ENCODE measurements at places on chromosomes 2 and 18. TPM values are rescaled to one million over a fixed set of nuclear protein-coding genes. Genes with fewer than 3 reads are reported as not detected.

Gene CAPN14
- 0.35 TPM for total RNA-seq

Gene PPP1R1C
- total RNA-seq = 27.5 TPM

Gene AQP12B
- total RNA-seq = not detected

Gene CFAP65
- total RNA-seq = not detected

Gene IWS1
- total RNA-seq = 51.3 TPM

Gene FAHD2B
- 28.8 TPM for total RNA-seq

Gene ANKRD30BL
- total RNA-seq = not detected

Gene RALB
- 86.6 TPM for total RNA-seq

Gene MARCO
- not detected for total RNA-seq

Gene RAD51AP2
- total RNA-seq = not detected

Gene RGPD6
- total RNA-seq = 21.2 TPM

Gene REEP1
- total RNA-seq = 0.25 TPM

Gene KIAA2012
- total RNA-seq = not detected

Gene KCNK3
- total RNA-seq = not detected

Gene GALNT3
- 33.1 TPM for total RNA-seq

Gene RNU2-63P
- total RNA-seq = 3.9 TPM

GRCh38 chr18:11976315-11977152 is 4.8 kb upstream of the IMPA2 start:
- no peak overlapping the region for H3K4me3 ChIP-seq
- DNase-seq = no peak
- H3K27me3 ChIP-seq = no peaks in the 10 kb centered on the region
- H3K36me3 ChIP-seq = no peaks in the 10 kb centered on the region
- H3K4me1 ChIP-seq = peaks cover 19% of the 10 kb centered on the region

DNA sequence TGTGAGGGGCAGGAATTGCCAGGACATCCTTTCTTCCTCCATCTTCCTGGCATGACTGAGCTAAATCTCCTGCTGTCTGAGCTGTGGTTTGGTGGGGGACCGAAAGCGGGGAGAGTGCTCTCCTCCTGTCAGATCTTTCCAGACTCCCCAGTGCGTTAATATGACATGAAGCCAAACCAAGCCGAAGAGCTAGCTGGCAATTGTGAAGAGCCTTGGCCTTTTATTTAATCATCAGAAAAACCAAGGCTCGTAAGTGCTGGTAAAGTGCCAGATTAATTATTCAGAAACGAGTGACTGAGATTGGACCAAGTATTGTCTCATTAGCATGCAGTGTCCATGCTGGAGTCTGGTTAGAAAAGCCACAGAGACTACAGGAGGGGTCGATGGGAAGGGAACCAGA is 14.5 kb upstream of the LRPPRC start:
- peaks cover 63% of the 10 kb centered on the region for H3K27me3 ChIP-seq
- no peak overlapping the region for H3K27ac ChIP-seq
- no peak for DNase-seq
- H3K4me1 ChIP-seq = no peaks in the 10 kb centered on the region

GRCh38 chr2:139099721-139100120 is 319.5 kb upstream of the NXPH2 start:
- H3K4me3 ChIP-seq = no peak overlapping the region
- H3K4me1 ChIP-seq = no peaks in the 10 kb centered on the region
- no peaks in the 10 kb centered on the region for H3K36me3 ChIP-seq
- H3K27ac ChIP-seq = no peak overlapping the region

- H3K36me3 ChIP-seq = no peaks in the 10 kb centered on the region
- H3K27me3 ChIP-seq = no peaks in the 10 kb centered on the region
- DNase-seq = peak; percentile 54
- no peaks in the 10 kb centered on the region for H3K4me1 ChIP-seq
- H3K4me3 ChIP-seq = no peak overlapping the region
These were observed 119.7 kb downstream of the PMAIP1 start for GRCh38 chr18:60019463-60019840.

GRCh38 chr2:172571245-172571644 is 15.4 kb downstream of the PDK1 start:
- no peak for DNase-seq
- H3K4me1 ChIP-seq = no peaks in the 10 kb centered on the region
- H3K36me3 ChIP-seq = peaks cover 77% of the 10 kb centered on the region

- no peaks in the 10 kb centered on the region for H3K36me3 ChIP-seq
- H3K4me1 ChIP-seq = peaks cover 34% of the 10 kb centered on the region
- DNase-seq = peak; percentile 87
- no peak overlapping the region for H3K4me3 ChIP-seq
- no peaks in the 10 kb centered on the region for H3K27me3 ChIP-seq
- peak overlapping the region; percentile 51 for H3K27ac ChIP-seq
These were observed 5.8 kb upstream of the SRBD1 start for GRCh38 chr2:45616658-45617411.

GRCh38 chr2:221337957-221338685 is 234.0 kb downstream of the EPHA4 start:
- no peak overlapping the region for H3K27ac ChIP-seq
- H3K4me3 ChIP-seq = no peak overlapping the region
- peak; percentile 33 for DNase-seq
- no peaks in the 10 kb centered on the region for H3K4me1 ChIP-seq
- no peaks in the 10 kb centered on the region for H3K36me3 ChIP-seq

- no peak overlapping the region for H3K4me3 ChIP-seq
- no peaks in the 10 kb centered on the region for H3K4me1 ChIP-seq
- no peak for DNase-seq
- no peak overlapping the region for H3K27ac ChIP-seq
These were observed 94.5 kb downstream of the DPP4 start for GRCh38 chr2:161979490-161979889.

GRCh38 chr18:3447068-3447894 is 2.7 kb upstream of the TGIF1 start:
- no peak for DNase-seq
- no peaks in the 10 kb centered on the region for H3K27me3 ChIP-seq
- peaks cover 35% of the 10 kb centered on the region for H3K4me1 ChIP-seq
- H3K27ac ChIP-seq = peak overlapping the region; percentile 96

- no peaks in the 10 kb centered on the region for H3K27me3 ChIP-seq
- no peak overlapping the region for H3K4me3 ChIP-seq
- H3K4me1 ChIP-seq = no peaks in the 10 kb centered on the region
- no peak overlapping the region for H3K27ac ChIP-seq
- no peak for DNase-seq
These were observed 479.5 kb downstream of the ARHGAP15 start for GRCh38 chr2:143608758-143609157.

- no peak overlapping the region for H3K27ac ChIP-seq
- H3K4me1 ChIP-seq = peaks cover 21% of the 10 kb centered on the region
- H3K36me3 ChIP-seq = 0 out of 2 replicates have a peak, but pooled peaks cover 10% of the 10 kb centered on the region
These were observed 32.7 kb downstream of the TMEM131 start for GRCh38 chr2:97963079-97963406.

- H3K4me3 ChIP-seq = no peak overlapping the region
- no peaks in the 10 kb centered on the region for H3K27me3 ChIP-seq
- H3K27ac ChIP-seq = no peak overlapping the region
These were observed 45.9 kb upstream of the ITGA4 start for GRCh38 chr2:181411105-181411849.

- no peak overlapping the region for H3K4me3 ChIP-seq
- no peak overlapping the region for H3K27ac ChIP-seq
- no peaks in the 10 kb centered on the region for H3K4me1 ChIP-seq
- no peaks in the 10 kb centered on the region for H3K27me3 ChIP-seq
- no peak for DNase-seq
- no peaks in the 10 kb centered on the region for H3K36me3 ChIP-seq
These were observed 17.9 kb upstream of the COL3A1 start for GRCh38 chr2:188956290-188956689.

DNA sequence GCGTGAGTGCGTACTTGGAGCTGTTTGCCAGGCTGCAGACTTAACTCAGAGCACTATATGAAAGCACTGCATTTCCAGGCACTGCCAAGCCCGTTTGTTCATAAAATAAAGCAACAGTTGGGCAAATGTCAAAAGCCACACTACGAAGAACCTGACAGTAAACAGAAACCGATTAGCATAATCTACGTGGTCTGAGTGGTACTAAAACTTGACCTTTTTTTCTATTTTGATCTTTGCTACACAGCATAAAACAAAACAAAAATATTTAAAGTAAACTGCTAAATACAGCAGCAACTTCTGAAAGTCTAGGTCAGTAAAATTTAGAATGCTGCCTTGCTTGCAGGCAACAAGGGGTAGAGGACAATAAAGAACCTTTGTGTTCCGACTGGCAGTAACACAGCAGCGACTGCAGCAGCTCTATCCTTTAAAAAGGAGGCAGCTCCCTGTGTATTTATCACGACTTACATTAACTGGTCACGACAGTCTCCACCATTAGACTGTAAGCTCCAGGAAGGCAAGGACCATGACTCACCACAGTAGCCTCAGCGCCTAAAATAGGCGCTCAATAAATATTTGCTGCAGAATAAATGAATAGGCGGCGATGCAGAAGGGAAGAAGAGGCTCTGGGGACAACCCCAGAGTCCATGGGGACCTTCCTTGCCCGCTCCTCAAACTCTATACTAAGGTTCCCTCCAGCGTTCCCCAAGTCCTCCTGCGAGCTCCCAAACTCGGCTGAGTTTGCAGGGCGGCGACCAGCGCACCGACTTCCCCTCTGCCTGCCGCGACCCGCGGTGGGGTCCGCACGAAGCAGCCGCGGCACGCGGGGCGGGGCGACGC is 902 bp downstream of the SS18 start:
- no peak for DNase-seq
- no peaks in the 10 kb centered on the region for H3K27me3 ChIP-seq
- no peaks in the 10 kb centered on the region for H3K36me3 ChIP-seq
- peaks cover 12% of the 10 kb centered on the region for H3K4me1 ChIP-seq
- peak overlapping the region; percentile 60 for H3K27ac ChIP-seq

- H3K36me3 ChIP-seq = no peaks in the 10 kb centered on the region
- no peak overlapping the region for H3K4me3 ChIP-seq
- no peak overlapping the region for H3K27ac ChIP-seq
- DNase-seq = no peak
- H3K27me3 ChIP-seq = no peaks in the 10 kb centered on the region
These were observed 312.2 kb upstream of the EPAS1 start for GRCh38 chr2:45984896-45985473.

- no peaks in the 10 kb centered on the region for H3K4me1 ChIP-seq
- no peak overlapping the region for H3K27ac ChIP-seq
- H3K27me3 ChIP-seq = no peaks in the 10 kb centered on the region
- H3K36me3 ChIP-seq = peaks cover 26% of the 10 kb centered on the region
- DNase-seq = no peak
These were observed 57.9 kb downstream of the TLK1 start for GRCh38 chr2:171102802-171103201.

GRCh38 chr2:23425338-23425871 is 40.4 kb downstream of the KLHL29 start:
- H3K27me3 ChIP-seq = no peaks in the 10 kb centered on the region
- H3K4me1 ChIP-seq = 0 out of 2 replicates have a peak, but pooled peaks cover 11% of the 10 kb centered on the region
- no peaks in the 10 kb centered on the region for H3K36me3 ChIP-seq

DNA sequence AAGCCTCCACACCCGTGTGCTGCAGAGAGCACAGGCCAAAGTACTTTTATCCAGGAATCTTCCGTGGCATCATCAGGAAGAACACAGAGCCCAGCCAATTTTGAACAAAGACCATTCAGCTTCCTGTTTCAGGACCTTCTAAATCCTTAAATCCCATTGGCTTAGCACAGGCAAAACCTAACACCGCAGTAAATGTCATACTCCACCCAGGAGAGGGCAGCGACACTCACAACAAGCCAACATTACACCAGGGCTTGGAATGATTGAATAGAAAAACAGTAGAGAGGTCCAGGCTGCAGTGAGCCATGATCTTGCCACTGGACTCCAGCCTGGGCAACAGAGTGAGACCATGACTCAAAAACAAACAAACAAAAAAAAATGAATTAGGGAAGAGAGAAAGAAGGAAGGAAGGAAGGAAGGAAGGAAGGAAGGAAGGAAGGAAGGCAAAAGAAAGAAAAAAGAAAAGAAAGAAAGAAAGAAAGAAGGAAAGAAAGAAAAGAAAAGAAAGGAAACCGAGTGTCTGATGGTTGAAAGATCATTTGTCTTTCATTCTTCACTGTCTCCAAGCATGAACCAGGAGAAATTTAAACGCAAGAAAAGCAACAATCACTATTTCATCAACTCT is 144.6 kb upstream of the SATB2 start:
- H3K27ac ChIP-seq = no peak overlapping the region
- no peak overlapping the region for H3K4me3 ChIP-seq
- DNase-seq = no peak
- H3K36me3 ChIP-seq = no peaks in the 10 kb centered on the region
- no peaks in the 10 kb centered on the region for H3K4me1 ChIP-seq

GRCh38 chr18:7084080-7085065 is 33.2 kb downstream of the LAMA1 start:
- H3K36me3 ChIP-seq = no peaks in the 10 kb centered on the region
- no peak overlapping the region for H3K27ac ChIP-seq
- no peak for DNase-seq
- H3K27me3 ChIP-seq = peaks cover 83% of the 10 kb centered on the region
- no peaks in the 10 kb centered on the region for H3K4me1 ChIP-seq
- no peak overlapping the region for H3K4me3 ChIP-seq

GRCh38 chr2:174395969-174396630 is 570 bp downstream of the SCRN3 start:
- H3K4me3 ChIP-seq = peak overlapping the region; percentile 81
- no peaks in the 10 kb centered on the region for H3K27me3 ChIP-seq

GRCh38 chr2:173130496-173131465 is 55.1 kb downstream of the MAP3K20 start:
- no peaks in the 10 kb centered on the region for H3K27me3 ChIP-seq
- no peaks in the 10 kb centered on the region for H3K4me1 ChIP-seq
- no peak overlapping the region for H3K4me3 ChIP-seq
- no peak for DNase-seq
